ENCODE measurements at places on chromosomes 1 and 21. TPM values are rescaled to one million over a fixed set of nuclear protein-coding genes. Genes with fewer than 3 reads are reported as not detected.
A peak's percentile ranks its signal among the peaks of the same experiment; 100 is the strongest.

DNM3 gene
- 15.4 TPM for total RNA-seq

RNF186 gene
- not detected for total RNA-seq

PSRC1 gene
- 2.9 TPM for total RNA-seq

GRCh38 chr1:224743608-224744164 is 127.6 kb downstream of the CNIH3 start:
- DNase-seq = no peak

DNA sequence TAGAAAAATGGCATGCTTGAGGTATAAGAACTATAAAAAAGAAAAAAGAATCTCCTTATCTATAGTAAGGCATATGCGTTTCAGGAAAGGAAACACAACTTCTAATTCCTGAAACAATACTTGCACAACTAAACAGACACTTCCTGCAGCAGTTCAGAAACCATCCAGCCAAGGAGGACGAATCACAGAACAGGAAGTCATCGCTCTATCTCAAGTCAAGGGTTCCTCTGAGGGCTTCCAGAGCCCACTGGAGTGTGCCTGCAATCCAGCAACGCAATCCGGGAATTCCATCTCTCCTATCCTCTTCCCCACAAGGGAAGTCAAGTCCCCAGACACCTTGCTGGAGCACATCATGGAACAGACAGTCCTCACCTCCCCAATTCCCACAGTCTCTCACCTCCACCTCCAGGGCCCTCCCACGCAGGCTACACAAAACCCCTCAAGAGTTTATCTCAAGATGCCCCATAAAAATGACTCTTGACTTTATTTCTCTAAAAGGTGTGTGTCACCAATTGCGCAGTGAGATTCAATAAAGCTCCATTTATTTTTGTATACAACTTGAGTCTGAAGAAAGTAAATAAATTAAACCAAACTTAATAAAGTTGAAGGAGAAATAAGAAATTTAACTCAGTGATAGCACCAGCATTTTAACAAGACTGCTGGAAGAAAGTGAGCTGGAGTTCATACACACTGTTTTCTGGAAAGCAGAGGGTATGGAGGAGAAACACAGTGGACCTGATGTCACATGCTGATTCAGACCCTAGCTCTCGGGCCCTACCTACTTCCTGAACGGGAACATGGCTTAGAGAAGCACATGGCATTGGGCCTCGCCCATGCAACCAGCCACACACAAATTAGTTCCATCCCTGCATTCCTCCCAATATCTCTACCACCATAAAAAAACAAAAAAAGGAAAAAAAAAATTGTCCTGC is 39.9 kb downstream of the SIPA1L2 start:
- DNase-seq = no peak

GRCh38 chr1:1630965-1631781 is 800 bp upstream of the MMP23B start:
- peak; percentile 77 for DNase-seq

GRCh38 chr1:151714820-151715725 is 1.5 kb downstream of the CELF3 start:
- DNase-seq = no peak

Measured in upper lobe of right lung (tissue), 1 donor.